ENCODE measurements at places on chromosomes 6 and 20.

GRCh38 chr6:148250975-148251685 lies 91.5 kb upstream of the SASH1 start:
- DNase-seq = no peak

- DNase-seq = no peak
Measured at GRCh38 chr6:141467881-141468280, 664.8 kb upstream of the GJE1 start.

- no peak for DNase-seq
Measured at GRCh38 chr6:136947037-136947436, 24.9 kb downstream of the SLC35D3 start.

DNA sequence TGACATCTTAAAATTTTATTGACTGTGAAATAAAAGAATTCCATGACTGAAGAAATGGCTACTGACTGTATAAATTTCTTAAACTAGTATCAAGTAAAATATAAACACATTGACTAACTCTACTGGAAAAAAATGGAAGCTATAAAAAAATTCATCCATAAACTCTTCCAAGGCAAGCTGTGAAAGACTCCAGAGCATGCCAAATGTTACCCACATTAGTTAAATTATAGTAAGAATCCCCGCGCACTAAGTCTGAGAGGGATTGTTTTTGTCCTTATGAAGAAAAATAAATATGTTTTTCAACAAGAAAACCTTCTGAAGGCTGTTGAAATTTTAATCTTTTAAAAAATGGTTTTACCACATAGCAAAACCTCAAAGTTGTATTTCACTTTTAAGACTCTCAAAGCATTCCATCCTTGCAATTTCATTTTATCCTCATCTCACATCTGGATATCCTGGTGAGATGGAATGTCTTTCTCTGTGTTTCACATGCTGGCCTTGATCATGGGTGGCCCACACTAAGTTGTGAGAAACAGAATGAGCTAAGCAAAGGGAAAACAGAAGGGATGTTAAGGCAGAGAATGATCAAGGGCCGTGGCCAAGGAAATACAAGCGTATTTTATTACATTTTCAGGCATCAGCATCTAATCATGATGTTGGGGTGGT lies 732.5 kb downstream of the KIF16B start:
- DNase-seq = no peak

- no peak for DNase-seq
Measured at GRCh38 chr6:146153040-146153758, 124.3 kb downstream of the GRM1 start.

- no peak for DNase-seq
Measured at GRCh38 chr6:43776115-43776798, 6.2 kb downstream of the VEGFA start.

DNA sequence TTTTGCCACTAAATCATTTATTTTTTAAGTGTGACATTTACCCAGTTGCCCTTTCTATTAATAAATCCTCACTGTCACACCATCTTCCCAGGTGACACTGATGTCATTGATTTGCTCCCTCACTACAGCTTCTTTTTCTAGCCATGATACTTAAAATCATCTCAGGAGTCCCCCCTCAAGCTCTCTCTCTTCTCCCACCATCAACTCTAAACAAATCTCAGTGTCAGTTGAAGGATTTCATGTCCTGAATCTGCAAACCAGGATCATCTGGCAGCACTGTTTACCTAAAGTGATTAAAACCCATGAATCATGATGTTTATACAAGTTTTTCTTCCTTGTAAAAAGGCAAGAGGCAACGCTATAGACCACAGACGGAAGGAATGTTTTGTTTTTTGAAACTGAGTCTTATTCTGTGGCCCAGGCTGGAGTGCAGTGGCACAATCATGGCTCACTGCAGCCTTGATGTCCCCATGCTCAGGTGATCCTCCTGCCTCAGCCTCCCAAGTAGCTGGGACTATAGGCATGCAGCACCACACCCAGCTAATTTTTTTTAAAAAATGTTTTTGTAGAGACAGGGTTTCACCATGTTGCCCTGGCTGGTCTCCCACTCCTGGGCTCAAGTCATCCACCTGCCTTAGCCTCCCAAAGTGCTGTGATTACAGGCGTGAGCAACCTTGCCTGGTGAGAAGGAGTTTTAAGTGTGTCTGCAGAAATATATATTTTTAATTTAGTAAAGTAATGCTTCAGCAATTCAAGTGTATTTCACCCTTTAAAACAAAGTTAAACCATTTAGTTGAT lies 30.1 kb upstream of the SH3BGRL2 start:
- DNase-seq = no peak

DNA sequence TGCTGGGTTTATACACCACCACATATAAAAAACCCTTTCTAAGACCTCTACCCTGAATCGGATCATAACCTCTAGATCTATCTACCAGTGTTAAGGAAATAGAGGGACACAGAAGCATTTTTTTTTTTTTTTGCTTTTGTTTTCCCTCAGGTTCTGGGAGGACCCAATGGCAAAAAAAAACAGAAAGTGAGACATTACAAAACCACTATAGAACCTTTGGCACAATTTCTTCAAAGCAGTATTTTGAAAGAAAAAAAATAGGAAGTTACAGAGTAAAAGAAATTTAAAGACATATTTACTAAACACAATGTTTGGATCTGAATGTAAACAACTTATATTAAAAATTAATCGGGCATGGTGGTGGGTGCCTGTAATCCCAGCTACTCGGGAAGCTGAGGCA lies 1258.7 kb upstream of the GJE1 start:
- DNase-seq = no peak
